CD4-positive, alpha-beta T cell treated with Interleukin-12 subunit alpha and Interleukin-12 subunit beta, for 1 hour (primary cell): ENCODE measurements at places on chromosomes 11 and 22.

DNA sequence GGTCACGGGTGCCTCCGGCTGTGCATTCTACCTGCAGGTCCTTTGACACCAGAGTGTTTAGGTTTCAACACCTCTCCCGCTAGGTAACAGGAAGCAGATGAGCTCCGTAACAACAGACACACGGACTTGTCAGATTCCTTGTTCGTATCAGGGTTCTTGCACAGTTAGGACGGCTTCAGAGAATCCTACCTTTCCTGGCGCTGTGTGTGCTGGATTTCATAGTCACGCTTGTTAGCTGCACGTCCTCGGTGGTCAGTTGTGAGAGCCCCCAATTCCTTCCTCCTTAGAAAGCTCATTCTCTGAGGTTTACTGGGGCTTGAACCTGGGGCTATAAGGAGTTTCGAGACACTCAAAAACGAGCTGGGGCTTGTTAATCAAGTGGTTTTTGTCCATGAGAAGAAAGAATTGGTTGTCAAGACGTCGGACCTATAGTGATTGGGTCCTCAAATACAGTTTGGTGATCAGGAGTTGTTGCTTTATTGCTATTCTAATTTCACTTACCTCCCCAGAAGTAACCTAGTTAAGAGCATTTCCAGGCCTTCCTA, 664 bp downstream of the DDB2 start:
- no peak for DNase-seq

DNA sequence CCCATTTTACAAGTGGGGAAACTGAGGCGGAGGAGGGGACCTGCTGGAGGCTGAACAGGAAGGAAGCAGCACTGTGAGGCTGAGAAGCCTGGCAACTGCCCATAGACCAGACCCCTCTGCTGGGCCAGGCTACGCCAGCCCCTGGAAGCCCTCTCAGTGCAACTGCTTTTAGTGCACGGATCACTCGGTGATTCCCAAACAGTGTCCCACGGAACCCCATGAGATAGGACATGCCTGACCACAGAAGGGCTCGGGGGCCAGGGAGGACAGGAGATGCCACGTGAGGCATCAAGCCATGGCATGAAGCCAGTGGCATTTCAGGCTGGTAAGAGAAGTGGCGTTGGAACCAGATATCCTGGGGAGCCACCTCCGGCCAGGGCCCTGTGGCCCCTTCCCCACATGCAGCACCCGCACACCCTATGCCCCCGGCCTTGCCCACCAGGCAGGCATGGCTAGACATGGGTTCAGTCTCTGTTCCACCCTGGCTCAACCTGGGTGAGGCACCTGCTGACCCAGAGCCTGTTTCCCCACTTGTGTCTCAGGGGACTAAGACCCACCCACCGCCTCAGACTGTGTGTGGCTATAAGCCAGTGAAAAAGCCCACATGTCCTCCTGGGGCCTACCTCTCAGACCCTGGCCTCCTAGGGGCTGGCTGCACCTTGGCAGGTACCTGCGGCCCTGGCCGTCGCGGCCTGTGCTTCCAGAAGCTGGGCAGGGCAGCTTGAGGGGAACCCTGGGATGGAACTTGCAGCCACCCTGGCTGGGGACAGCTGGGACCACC, 84.1 kb downstream of the WNT7B start:
- no peak for DNase-seq

- peak; percentile 73 for DNase-seq
These were observed at the start of gene LPXN for GRCh38 chr11:58575377-58576020. Gene LPXN (minus strand): TSS chr11:58575856. CDS start chr11:58575772, 84 bp downstream.

DNA sequence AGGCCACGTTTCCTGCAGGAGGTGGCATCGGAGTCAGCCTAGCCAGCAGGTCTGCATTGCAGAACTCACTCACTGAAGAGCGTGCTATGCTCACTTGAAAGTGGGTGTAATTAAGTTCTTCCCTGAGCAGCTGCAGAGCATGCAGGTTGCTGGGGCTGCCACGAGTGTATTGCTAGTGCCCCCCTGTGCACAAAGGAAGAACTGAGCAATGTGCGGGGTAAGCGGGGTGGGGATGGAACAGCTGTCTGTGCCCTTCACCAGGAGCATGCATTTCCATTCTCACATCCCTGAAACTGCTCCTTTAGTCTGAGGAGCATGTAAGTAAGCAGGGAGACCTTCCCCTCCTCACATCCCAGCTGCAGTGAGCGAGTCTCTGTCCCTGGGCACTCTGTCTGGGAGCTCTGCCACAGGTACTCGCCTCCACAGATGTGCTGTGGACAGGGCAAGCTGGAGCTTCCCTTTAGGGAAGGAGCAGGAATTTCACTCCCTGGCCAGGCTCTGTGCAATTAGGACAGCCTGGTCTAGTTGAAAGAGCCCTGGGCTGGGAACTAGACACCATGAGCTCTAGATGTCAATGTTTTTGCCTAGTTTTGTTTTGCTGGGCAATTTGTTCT, 1031.8 kb downstream of the NTM start:
- peak; percentile 4 for DNase-seq

- DNase-seq, result no peak
These were observed 89.5 kb downstream of the ME3 start for GRCh38 chr11:86582898-86583297.

DNA sequence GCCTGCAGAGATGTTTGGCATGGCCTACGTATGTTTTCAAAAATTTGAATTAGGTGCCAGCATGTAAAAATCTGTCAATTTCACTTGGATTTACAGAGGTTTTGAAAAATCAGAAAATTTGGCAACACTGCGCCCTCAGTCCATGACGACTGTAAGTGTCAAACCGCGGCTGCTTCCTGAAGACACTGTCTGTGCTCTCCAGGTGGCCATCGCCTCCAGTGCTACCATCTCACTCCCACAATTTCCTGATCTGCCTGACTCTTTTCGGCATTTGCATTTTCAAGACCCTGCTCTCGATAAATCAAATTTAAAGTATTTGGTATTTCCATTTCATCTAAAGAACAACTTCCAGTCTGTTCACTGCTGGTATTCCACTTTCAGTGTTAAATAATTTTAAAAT, 34.6 kb downstream of the VSIG10L2 start:
- no peak for DNase-seq

- no peak for DNase-seq
These were observed 26.7 kb downstream of the AMPD3 start for GRCh38 chr11:10481560-10482349.

DNA sequence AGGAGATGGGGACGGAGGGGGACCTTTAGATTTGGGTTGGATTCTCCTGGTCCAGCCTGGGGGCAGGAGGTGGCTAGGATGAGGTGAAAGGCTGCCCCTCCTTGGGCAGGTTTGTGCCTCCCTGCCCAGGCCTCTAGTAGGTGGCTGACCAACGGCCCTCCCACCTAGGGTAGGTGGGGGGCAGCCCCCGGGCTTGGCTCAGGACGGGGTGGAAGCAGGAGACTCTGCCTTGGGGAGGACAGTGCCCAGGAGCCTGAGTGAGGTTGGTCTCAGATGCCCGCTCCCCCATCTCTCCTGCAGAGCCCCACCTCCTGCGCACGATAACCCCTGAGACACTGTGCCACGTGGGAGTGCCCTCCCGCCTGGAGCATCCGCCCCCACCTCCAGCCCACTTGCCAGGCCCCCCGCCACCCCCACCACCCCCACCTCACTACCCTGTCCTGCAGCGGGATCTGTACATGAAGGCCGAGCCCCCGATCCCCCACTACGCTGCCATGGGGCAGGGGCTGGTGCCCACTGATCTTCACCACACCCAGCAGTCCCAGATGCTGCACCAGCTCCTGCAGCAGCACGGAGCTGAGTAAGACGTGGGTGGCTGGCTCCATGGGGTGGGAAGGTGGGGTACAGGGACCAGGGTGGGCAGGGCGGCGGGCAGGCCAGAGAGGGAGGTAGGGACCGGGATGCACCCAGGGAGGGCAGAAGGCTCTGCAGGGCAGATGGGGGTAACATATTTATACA, 17.7 kb downstream of the MYRF start:
- no peak for DNase-seq

DNA sequence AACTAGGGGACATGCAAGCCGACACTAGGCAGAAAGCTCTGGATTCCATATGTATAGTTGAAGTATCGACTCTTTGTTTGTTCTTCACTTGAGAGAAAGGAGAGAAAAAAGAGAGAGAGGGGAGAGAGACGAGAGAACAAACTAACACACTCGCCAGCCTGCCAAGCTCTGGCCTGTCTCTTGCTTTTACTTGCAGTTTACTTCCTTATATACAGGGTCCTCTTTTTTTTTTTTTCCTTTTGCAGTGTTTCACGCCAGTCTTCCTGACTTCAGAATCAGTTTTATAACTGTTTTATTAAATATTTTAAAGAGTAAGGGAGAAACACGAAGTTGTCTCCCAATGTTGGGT, 19.9 kb downstream of the TEAD1 start:
- DNase-seq, result no peak

- DNase-seq, result no peak
These were observed 55.3 kb downstream of the CELSR1 start for GRCh38 chr22:46482056-46482675.

DNA sequence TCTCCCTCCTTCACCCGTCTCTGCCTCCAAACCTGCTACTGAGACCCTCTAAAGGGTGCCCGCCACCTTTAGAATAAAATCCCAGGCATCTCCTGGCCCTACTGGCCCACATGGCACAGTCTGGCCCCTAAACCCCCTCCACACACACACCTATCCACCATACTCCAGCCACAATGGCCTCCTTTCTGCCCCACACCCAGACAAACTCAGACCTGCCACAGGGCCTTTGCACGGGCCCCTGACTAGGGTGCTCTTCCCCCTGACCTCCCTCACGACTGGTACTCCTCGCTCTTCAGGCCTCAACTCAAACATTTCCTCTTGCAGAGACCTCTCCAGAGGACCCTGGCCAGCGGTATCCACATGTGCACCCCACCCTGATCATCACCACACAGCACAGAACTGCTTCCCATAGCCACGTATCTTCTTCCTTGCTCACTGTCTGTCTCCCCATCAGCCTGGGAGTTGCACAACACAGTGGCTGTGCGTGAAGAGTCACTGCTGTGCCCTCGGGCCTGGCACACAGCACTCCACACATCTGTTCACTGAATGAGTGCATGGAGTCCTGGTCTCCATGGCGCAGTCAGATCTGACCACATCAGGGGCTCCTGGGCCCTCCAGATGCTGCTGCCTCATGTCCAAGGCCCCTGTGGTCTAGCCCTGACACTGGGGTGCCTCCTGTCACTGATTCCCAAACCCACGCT, 66.2 kb upstream of the TCF20 start:
- DNase-seq, result no peak

DNA sequence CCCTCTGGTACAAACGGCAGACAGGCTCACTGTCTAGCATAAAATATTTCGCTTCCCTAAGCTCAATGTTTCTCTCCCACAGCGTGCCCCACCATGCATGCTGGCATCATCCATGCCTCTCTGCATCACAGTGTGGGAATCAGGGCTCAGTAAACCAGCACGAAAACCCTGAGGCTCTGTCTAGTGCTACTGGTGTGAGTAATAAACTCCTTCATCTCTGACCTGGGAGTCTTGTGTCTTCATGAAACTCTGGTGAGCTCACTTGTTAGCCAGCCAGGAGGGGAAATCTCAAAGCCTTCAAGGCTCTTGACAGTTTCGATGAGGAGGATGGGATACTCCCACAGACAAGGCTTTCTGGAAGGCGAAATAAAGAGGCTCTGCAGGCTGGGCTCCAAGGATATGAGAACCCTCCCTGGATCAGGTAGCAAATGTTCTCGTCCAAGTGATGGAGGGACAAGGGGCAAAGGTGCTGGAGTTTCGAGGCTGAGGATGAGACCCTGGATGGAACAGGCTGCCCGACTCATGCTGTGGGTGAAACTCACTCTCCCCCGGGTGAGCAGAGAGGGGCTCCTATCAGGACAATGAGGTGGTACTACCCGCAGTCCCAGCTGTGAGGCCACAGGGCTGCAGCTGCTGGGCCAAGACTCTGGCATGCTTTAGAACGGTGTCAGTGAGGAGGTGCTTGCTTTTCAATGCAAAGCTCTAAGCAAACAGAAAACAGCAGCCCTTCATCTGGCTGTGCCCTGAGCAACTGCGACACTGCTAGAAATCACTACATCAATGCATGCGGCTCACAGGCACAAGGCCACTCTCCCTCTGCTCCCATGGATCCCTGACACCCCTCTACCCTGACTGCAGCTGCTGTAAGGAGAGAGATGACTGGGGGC, 69.3 kb downstream of the SHANK2 start:
- DNase-seq, result no peak

GRCh38 chr11:18457450-18457849, 1.8 kb downstream of the LDHAL6A start:
- DNase-seq, result no peak

DNA sequence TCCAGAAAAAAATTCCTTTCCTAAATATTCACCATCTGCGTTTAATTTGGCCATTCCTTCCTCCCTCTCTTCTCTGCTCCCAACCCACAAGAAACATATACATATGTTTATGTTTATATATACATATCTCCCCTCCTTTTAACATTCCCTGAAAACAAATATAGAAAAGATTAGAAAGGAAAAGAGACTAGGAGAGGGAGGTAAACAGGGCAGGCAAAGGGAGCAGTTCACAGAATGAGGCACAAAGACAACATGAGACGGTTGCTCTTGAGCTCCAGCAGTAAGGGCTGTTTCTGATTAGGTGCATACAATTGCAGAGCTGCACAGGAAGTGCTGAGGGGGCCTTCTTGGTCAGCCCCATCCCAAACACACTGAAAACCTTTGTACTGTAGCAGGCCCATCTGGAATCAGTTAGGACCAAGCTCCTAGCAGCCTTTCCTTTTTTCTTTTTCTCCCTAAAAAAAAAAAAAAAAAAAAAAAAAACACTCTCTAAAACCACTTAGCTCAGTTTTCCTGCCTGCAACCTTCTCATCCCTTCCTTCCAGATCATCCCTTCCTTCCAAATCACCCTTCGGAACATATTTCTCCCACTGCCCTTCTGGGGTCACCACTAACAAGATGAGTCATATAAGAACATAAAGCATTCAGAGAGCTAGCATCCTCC, 57.0 kb downstream of the RBFOX2 start:
- DNase-seq, result no peak

DNA sequence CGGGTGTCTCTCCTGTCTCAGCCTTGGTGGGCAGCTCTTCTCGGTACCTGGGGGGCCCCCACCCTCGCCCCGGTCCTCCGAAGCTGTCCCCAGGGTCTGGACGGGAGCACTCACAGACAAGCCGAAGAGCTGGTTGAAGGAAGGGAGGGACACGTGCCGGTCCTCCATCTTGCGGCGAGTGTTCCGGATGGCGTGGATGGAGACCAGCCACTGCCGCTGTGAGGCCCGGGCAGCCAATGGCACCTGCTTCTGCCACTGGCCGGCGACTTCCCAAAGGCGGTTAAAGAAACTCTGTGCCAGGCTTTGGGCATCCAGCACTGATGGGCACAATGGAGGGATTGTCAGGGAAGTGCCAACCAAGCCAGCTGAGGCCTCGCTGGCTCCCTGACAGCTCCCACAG, 18.7 kb downstream of the PPM1F start:
- no peak for DNase-seq
